ENCODE measurements at places on chromosomes 5 and 9.

DNA sequence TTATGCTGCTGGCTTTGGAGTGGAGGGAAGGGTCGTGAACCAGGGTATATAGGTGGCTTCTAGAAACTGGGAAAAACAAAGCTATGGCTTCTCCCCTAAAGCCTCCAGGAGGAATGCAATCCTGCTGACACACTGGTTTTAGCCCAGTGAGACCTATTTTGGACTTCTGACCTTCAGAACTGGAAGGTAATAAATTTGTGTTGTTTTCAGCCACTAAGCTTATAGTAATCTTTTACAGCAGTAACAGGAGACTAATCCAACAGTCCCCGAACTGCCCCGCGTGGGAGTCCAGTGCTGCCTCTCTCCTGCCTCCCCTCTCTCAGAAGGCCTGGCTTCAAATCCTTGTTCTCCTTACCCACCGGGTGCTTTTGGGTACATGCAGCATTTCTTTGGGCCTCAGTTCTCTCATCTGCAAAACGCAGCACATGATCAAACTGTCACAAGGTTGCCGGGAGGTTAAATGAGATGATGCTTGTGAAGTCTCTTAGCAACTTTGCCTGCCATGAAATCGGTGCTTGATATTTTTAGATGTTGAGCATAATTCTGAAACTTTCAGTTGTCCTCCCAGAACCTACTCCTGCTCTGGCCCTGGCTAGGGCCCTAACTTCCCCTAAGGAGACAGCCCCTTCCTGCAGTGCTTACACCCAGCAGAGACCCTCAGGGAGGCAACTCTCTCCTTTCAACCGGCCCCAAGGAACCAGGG, 127.3 kb upstream of the BOD1 start:
- DNase-seq, result no peak

DNA sequence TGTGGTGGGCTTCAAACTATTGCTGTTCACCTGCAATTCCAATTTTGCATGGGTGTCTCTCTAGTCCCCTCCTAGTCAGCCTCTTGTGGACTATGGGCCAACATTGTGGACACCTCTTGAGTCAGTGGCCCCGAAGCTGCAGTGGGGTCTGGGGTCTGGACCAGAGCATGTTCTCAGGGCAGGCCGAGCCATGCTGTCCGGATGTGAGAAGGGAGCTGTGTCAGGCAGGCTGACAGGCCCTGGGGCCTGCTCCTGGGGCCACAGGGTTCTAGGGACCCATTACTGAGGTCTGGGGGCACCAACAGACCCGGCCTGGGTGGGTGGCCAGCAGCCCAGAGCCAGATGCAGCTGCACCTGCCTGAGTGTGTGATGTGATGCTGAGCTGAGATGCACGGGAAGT, 16.5 kb upstream of the IRX4 start:
- DNase-seq, result no peak

GRCh38 chr5:74599148-74599547, 41.4 kb downstream of the ENC1 start:
- DNase-seq, result no peak

DNA sequence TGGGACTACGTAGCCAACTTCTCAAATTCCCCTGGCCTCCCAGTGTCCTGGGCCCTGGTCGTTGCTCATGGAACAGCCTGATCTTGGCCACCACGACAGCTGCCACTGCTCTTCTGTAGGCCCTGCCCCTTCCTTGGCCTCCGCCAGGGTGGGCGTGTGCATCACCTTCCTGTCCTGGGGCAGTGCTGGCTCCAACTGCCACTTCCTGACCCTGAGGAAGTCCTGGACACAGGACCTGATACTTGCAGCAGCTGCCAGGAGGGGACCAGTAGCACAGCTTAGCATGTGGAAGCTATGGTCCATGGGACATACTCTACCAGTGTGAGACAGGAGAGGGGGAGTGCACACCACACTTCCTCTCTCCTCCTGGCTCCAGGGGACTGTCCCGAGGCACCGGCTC, 145.2 kb downstream of the TENT4A start:
- DNase-seq, result no peak

DNA sequence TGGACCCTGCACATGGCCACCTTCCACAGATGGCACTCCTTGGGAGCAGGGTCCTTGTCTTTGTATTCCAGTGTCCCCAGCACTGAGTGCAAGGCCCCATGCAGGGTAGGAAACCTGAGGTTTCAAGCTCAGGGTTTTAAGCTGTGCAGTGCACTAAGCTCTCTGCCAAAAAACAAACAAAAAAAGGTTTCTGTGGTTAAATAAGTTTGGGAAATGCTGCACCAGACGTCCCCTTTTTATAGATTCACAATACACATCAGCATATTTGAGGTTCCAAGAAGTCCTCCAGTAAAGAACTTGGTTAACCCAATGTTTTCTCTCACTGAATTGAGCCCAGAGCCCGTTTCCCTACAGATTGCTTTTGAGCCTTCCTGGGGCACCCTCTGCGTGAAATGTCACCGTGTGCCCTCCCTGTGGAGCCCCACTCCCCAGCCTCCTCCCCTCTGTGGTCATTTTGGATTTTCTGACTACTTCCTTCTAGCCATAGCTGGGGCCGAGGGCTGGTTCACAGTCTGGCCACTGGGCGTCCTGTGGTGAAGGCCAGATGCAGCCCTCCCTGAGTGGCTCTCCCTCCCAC, 17.1 kb downstream of the DELE1 start:
- no peak for DNase-seq

All from stimulated activated CD4-positive, alpha-beta T cell treated with anti-CD3 and anti-CD28 coated beads, Interleukin-1b, Interleukin-23, amount 100 ng/mL, for 1 hour (primary cell).